ENCODE measurements at places on chromosomes 16 and 17.

DNA sequence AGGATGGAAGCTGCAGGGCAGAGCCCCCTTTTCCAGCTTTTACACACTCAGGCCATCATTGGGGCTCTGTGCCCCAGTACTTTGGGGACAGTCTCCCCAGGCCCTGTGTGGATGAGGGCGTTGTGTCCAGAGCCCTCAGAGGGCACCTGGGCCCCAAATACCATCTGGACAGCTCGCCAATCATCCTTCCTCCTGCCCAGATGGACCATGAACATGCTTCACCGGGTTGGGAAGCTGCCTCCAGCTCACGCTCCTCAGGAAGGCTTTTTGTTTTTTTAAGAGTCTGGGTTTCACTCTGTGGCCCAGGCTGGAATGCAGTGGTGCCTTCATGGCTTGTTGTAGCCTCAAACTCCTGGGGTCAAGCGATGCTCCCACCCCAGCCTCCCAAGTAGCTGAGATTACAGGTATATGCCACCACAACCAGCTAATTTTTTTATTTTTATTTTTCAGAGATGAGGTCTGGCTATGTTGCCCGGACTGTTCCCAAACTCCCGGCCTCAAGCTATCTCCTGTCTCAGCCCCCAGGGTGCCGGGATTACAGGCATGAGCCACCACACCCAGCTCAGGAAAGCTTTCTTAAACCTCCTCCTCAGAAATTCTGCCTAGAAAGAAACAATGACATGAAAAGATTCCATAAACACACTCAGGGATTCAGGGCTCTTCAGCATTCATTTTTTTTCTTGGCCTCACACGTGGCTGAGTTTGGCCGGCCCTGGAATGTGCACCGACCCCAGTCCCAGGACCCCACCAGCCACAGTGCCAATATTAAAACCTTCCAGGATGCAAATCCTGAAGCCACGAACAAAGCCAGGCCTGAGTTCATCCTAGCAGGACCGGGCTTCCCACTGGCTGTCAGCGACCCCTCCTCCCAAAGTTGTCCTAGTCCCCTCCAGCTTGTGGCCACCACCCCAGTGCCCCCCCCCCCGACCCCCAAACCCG is 27.4 kb upstream of the ZNF423 start:
- no peak for DNase-seq

DNA sequence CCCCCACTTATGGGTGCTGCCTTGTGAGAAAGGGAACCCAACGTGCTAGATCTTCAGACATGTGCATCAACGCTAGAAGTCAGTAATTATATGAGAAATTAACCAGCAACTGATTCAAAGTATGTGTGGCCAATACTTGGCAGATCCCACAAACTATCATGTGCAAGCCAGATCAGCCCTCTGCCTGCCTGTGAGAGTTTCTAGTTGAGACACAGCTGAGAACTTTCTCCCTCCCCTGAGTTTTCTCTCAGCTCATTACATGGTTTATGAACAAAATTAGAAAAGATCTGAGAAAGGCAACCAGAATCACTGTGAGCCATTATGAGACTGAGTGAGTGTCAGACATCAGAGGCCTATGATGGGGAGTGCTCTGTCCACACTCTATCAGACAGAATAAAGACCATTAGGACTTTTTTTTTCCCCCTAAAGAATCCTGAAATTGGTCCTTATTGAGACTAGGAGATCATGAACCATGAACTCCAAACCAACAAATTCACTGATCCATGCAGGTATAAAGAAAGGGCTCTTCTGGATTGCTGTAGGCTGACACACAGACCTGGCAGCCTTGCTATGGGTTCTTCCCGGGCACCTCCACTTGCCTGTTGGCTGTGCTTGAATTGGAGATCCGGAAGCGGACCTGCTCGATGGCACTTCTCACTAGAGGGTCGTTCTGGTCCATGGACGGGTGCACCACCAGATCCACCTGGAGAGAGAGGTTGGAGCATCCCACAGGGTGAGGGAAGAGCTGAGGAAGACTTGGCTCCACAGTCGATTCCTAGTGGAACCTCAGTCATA is 51.5 kb downstream of the GTF3C1 start:
- no peak for DNase-seq

GRCh38 chr16:27301236-27301861 is 12.4 kb upstream of the IL4R start:
- DNase-seq = no peak

- no peak for DNase-seq
Observed at GRCh38 chr17:36594626-36595401, 3.1 kb downstream of the DHRS11 start.

GRCh38 chr16:5026664-5027063 is 7.1 kb downstream of the NAGPA start:
- no peak for DNase-seq

- DNase-seq = no peak
Observed at GRCh38 chr17:71203953-71204352, 916.9 kb upstream of the SOX9 start.

DNA sequence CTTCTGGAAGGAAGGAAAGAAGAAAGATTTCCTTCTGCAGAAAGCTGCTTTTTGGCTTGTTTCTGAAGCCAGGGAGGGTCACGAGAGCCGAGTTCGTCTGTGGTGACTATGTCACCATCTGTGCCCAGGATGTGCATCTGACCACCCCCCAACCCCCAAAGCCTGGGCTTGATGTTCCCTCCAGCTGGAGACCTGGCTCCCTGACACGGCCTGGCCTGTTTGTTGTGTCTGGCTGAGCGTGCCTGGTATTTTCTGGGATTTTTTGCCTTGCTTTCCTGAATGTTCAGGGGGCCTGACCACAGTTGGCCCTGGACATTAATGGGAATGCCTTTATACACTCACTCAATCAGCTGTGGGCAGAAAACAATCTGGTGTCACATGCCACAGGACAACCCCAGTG is 38.9 kb downstream of the LGALS9 start:
- no peak for DNase-seq

DNA sequence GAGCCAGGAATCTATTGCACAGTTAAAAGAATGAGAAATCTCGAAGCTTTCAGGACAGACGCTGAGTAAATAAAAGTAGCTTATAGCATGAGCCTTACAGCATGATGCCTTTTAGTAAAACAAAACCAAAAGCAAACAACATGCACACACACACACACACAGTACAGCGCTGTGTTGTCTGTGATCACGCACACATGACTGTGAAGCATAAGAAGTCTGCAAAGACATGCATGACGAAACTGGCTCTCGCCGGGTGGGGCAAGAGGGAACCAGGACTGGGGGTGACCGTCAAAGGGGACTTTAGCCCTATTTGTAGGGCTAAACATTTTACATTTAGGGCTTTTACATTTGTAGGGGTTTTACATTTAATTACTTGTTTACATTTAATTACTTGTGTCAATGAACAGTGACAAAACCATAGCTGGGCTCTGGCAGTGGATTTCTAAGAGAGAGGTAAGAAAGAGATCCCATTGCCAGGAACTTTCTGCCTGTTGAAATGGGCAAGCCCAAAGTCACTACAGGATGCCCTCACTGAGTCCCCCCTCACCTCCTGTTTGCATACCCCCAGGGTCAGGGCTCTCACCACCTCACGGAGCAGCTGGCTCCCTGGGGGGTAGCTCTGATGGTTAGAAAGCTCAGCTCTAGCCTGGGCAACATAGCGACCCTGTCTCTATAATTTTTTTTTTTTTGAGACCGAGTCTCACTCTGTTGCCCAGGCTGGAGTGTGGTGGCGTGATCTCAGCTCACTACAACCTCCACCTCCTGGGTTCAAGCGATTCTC is 2.0 kb upstream of the TNFRSF13B start:
- no peak for DNase-seq

- DNase-seq = no peak
Observed at GRCh38 chr17:75637143-75637538, 3.9 kb downstream of the SMIM5 start.

- DNase-seq = no peak
Observed at GRCh38 chr17:52035336-52035915, 123.1 kb downstream of the CA10 start.

- DNase-seq = no peak
Observed at GRCh38 chr17:59846394-59847165, 46.2 kb downstream of the TUBD1 start.

GRCh38 chr17:61467416-61468262 is 15.4 kb downstream of the TBX4 start:
- no peak for DNase-seq

DNA sequence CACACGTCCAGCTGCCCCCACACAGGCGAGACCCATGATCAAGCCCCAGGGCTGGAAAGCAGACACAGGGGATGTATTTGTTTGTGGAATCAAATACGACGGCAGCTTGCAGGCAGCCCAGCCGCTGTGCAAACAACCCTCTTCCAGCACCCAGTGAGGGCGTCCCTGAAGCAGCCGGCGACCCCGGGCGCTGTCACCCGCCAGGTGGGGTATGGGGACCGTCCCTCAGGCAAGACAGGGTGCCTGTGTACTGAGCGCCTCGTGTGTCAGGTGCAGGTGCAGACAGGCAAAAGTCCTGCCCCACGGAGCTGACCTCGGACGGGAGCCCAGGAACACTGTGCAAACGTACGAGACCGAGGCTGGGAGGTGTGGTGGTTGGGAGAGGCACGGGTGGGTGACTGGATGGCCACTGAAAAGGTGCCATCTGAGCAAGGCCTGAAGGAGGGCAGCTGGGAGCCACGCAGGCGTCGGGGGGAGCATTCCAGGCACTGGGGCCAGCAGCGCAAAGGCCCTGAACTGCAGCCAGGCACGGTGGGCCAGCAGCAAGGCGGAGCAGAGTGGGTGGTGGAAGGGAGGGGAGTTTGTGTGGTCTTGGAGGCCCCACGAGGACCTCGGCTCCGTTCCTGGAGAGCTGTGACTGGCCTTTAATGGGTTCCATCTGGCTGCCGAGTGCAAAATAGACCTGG is 48.5 kb downstream of the CBFA2T3 start:
- DNase-seq = no peak

- no peak for DNase-seq
Observed at GRCh38 chr17:62805234-62805633, 2.9 kb downstream of the MARCHF10 start.

GRCh38 chr17:79811011-79811867 is 14.4 kb upstream of the CBX8 start:
- no peak for DNase-seq

GRCh38 chr16:5056352-5056751 is 9.4 kb downstream of the C16orf89 start:
- DNase-seq = no peak

DNA sequence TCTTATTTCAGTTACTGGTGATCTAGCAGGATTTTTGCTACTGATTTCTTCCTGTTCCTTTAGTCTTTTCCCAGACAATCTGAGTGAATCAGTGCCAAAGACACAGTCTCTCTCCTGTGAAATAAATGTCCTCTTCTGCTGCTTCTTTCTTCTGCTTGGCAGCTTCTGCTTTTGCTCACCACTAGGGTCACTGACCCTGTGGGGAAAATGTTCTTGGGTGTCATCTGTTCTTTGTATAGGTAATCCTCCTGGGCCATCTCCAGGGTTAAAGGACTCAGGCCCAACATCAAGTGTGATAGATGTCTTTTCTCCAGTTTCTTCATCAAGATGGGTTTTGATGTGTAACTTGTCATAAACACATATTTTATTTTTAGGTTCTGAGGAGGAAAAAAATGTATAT is 5.2 kb downstream of the PALB2 start:
- DNase-seq = no peak

GRCh38 chr16:80117556-80118130 is 423.1 kb upstream of the DYNLRB2 start:
- no peak for DNase-seq

DNA sequence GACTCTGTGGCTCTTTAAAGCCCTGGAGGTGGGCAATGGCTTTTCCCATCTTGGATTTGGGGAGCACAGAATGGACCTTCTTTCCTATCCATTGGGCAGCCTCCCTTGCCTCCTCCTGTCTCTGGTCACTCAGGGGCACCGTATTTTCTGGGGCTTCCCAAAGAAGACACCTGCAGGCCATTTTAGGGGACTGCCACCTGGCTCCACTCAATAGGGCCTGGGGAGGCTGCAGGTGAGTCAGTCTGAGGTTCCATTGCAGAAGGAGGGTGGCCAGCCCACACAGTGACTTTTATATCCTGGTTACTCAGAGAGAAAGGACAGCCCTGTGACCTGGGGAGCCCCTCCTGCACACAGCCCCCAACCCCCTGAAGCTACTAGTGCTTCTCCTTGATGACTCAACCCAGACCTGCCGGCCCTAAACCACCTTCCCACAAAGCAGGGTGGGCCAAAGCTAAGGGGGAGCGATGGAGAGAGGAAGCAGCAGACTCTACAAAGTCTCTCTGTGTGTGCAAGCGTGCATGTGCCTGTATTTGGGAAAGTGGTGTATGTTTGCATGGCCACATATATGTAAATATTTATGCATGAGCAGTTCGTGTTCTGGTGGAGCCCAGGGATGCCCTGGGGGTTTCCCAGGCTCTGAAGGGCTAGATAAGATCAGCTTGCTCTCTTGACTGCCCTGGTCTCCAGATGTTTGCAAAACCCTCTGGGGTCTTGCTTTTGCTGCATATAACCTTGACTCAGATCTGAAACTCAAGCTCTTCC is 5.0 kb downstream of the CX3CL1 start:
- DNase-seq = no peak

GRCh38 chr17:61532826-61533225 is 58.2 kb downstream of the NACA2 start:
- no peak for DNase-seq

Data from smooth muscle cell of the brain vasculature (primary cell).